ENCODE measurements at places on chromosomes 5 and 9.
A peak's percentile ranks its signal among the peaks of the same experiment; 100 is the strongest.

GRCh38 chr5:83118471-83118870 is 41.1 kb downstream of the XRCC4 start:
- DNase-seq, result no peak

GRCh38 chr5:58081435-58081834 is 378.5 kb downstream of the PLK2 start:
- no peak for DNase-seq

DNA sequence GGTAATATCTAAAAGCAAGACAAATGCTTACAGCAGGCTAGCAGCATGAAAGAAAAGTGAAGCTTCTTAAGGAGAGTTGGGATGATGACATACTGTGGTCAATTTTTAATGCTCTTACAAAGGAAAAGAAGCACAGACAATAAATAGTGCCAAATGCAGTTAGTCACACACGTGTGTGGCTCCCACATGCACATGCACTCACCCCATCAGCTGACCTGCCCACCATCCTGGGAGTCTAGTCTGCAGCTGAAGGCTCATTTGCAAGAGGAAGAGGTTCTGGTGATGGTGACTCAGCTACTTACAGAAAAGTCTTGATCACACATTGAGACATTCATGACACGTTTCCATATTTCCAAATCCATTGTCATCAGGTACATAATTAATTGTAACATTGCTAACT is 129.3 kb downstream of the MRPL36 start:
- no peak for DNase-seq

GRCh38 chr9:6449645-6450044 is 36.6 kb downstream of the UHRF2 start:
- DNase-seq, result no peak

- DNase-seq, result no peak
These were observed 293.9 kb upstream of the TARS1 start for GRCh38 chr5:33146881-33147280.

DNA sequence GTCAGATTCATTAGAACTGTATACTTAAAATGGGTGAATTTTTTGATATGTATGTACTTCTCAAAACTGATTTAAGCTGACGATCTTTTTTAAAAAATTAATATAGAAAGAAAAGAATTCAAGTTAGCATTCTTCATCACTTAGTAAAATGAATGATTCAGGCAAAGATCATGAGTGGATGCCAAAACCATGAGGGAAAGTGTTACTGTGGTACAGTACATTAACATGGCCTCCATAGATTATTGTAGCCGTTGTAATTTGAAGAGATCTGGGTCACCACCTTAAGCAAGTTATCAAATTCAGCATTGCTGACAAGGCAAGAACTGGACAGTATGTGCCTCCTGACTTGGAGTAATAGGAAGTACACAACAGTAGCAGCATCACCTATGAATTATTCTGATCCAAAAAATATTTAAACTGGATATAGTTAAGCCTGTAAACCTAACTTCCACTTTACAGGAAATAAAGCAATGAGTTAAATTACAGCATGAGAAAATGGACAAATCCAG is 29.7 kb downstream of the C9orf85 start:
- no peak for DNase-seq

DNA sequence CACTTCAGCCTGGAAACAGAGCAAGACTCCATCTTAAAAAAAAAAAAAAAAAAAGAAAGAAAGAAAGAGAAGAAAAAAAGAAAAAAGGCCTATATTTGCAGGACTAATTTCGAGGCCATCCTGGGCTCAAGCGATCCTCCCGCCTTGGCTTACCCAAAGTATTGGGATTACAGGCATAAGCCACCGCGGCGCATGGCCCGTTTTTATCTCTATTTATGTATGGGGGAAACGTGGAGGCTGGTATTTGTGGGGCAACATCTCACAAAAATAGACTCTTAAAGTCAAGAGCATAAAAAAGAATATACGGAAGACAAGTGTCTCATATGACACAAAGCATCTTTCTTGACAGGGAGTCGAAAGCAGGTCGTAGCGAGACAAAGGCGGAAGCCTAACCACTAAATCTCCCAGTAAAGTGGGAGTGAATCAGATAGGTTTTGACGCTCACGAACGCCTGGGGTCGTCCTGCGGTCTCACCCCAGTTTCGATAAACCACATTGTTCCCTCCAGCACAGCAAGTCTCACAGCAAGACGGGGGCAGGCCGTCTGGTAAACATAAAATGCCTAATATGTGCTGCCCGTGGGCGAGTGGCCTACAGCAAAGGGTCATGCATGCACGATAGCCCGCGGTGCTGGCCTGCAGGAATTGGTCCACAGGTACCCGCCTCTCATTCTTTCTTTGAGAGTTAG is 1.8 kb upstream of the TRIM41 start:
- DNase-seq, result no peak

GRCh38 chr5:141618804-141619554 is at the start of gene DIAPH1:
Gene DIAPH1 (minus strand): TSS chr5:141619000. CDS start chr5:141618914, 86 bp downstream.
- DNase-seq, result peak; percentile 94
